ENCODE measurements at places on chromosomes 6 and 20.

DNA sequence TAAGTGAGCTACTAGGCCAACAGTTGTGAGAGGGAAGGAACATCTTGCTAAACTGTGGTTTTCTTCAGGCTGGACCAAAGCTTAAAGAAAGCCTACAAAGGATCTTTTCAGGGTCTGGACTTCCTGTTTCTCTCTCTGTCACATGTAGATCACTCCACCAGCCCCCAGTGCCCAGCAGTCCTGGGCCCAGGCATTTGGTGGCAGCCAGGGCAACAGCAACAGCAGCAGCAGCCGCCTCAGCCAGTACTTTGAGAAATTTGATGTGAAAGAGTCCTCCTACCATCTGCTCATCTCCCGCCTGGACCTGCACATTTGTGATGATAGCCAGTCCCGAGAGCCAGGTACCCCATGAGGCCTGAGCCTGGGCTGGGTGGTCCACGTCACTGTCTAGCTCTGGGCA lies 44.1 kb downstream of the BLTP3A start:
- DNase-seq: no peak

DNA sequence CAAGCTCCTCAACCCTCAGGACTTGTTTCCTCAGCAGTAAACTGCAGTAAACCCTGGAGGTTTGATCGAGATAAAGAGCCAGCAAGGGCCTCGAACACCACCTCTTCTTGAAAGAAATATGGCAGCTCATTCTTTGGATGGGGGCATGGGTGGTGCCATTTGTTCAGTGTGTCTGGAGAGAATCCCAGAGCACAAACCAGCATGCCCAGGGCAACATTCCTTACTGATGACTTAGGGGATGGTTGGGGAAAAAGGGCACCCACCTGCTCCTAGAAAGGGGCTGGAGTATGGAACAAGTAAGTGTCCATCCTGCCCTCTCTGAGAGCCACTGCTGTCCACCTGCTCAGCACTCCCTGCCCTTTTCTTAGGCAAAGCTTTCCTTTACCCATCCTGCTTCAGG lies 31.3 kb upstream of the ZFAND3 start:
- no peak for DNase-seq

DNA sequence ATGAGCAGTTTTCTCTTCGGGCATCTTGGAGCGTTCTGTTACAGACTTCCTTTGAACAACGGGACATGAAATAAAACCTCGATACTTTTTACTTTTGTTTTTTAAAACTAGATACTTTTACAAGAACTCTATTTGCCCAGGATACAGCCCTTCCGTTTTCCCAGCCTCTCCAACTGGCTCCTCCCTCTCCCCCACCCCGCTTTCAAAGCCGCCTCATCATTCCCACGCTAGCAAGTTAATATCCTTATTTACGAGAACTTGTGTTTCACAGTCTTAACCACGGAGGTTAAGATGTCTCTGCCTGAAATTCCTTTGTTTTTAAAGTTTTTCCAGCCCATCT lies 241 bp upstream of the CFAP206 start:
- peak; percentile 75 for DNase-seq

DNA sequence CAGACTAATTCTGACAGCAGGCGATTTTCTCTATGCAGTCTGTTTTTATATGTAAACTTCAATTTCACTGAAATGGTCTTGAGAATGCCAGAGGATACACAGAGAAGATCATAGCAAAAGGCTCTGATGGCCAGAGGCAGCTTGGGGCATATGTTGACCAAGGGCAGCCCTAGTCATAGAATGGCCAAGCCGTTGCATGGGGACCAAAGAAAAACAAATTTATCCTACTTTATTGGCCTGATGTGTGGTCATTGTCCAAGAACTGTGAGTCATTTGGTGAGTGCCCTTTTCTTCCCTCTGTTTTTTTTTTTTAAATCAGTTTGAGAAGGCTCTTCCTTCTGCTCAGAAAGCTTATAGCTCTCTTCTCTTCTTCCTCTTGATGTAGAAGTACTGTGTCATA lies 5.8 kb downstream of the HDGFL1 start:
- no peak for DNase-seq

DNA sequence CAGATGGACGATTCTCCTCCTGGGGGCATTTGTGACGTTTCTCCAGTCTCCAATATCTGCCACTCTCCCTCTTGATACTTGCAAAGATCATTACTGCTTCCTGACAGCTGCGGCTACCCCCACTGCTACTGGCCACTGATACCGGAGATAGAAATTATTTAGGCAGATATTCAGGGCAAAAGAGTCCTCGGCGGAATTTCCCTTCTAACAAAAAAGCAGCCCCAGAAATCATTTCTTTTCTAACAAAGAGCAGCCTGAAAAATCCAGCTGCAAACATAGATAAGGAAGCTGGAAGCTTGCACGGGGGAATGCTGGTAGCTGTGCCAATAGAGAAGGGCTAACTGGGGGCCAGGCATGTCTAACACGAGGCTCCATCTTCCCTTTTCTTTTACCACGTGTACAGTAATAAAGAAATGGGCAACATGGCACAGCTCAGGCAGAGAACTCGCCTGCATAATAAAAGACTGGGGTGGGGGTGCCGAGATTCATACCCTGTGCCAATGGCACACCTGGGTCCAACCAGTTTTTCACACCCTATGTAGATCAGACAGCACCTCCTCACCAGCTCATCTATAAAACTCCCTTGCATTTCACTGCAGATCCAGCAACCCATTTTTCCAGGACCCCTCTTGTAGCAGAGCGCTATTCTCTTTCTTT lies 6.1 kb downstream of the TP53RK start:
- no peak for DNase-seq

DNA sequence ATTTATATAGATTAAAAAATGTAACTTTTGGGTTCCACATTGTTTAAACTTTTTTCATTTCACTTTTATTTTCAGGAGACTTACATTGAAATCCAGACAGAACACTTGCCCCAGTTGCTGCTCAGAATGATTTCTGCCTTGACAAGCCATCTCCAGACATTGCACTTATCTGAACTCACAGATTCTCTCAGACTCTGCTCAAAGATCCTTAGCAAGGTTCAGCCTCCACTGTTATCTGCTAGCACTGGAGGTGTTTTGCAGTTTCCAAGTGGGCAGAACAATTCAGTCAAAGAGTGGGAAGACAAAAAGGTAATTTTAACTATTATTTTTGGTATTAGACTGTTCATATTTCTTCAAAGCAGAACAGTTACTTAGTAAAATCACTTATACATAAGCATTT lies 58.0 kb downstream of the DOP1A start:
- no peak for DNase-seq

- DNase-seq: peak; percentile 93
Measured at GRCh38 chr20:40689943-40690835, 1.2 kb upstream of the MAFB start.

DNA sequence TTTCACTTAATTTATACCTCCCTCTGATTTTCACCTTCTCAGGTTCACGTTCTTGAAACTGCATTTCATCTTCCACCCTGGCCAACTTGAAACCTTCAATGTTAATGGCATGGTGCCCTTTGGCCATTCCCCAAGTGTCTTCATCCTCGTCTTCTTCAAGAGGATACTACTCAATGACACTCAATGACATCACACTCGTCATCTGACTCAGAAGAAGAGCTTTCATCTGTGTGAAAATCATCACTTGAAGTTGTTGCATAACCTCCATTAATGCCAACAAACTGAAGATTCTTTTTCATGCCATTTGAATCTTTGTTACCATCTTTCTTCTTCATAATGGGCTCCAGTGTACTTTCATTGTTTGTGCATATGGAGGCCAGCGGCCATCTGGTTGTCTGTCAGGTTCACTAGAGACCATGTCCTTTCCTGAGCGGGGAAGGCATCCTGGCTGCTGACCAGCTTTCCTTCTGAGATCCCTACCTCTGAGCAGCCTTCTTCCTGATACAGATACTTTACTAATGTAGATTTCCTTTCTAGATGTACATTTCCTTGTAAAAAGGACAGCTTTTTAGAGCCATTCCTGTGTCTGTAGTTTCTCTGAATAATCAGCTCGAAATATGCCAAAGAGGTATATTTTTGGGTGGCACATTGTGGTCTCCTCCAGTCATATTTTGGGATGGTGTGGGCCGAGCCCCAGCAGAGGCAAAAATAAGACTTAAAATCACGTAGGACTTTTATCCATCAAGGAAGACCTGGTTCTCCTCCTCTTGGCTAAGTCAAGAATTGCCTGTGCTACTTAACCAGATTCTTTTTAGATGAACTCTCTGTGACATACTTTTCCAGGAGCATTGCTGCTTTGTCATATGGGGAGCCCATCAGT lies 21.3 kb downstream of the TRMT6 start:
- no peak for DNase-seq

GRCh38 chr20:18431206-18431605 lies 35.6 kb downstream of the DZANK1 start:
- no peak for DNase-seq

DNA sequence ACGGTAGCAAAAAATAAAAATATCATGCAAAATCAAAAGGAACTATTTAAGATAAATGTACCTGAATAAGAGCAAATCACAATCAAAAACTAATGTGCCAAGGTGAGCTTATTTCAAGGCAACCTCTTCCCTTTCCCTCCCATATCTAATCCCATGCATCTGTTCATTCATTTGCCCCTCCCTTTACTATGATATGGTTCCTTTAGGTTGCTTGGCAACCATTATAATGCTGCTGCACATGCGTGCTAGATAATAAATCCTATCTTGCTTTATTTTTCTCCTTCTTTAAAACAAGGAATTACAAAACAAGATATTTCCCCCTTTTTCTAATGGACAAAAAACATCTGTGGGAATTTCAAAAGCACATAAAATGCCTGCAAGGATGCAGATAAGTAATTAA lies 318.2 kb upstream of the POU3F2 start:
- peak; percentile 11 for DNase-seq

- DNase-seq: no peak
Measured at GRCh38 chr20:41234546-41234945, 83.0 kb downstream of the ZHX3 start.

GRCh38 chr20:3681931-3682781 lies at the start of gene ADAM33:
TSS of gene ADAM33 (minus strand) at chr20:3682010. CDS start at chr20:3682004, 6 bp downstream.
- peak; percentile 26 for DNase-seq

All from NCI-H1417 (cell line).